Substantia nigra (tissue), 51 donors: ENCODE measurements at places on chromosomes 5 and 9.

- DNase-seq = no peak
Observed at GRCh38 chr5:181233801-181234454, 9.8 kb downstream of the RACK1 start.

GRCh38 chr5:160520609-160521391 lies 99.1 kb downstream of the PTTG1 start:
- no peak for DNase-seq

DNA sequence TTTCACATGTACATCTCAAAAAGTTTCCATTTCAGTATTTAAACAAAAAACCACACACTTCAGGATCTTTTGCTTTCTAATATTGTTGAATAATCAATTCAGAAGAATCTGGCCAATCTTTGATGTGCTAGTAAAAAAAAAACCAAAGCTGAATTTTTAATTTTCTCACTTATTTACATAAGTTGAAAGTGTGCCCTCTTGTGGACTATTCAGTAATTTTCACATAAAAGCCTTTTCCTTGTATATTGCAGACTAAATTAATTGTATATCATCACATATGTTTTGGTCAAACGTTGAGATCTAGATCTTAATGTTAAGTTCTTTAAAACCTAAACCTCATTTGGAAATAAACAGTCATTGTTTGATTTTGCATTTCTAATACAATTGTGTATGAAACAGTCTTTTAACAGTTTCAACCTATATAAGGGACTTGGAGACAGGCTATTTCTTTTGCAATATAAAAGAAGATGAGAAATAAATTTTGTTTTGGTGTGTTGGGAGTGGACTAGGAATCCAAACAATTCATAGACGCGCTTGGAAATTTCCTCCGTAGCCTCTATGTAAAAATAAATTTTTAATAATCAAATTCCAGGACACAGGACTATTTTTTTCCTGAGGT lies 68.1 kb downstream of the NIPBL start:
- no peak for DNase-seq

- DNase-seq = no peak
Observed at GRCh38 chr5:179872828-179873575, 14.4 kb upstream of the MRNIP start.

- DNase-seq = no peak
Observed at GRCh38 chr5:127400946-127401670, 110.5 kb downstream of the MEGF10 start.

DNA sequence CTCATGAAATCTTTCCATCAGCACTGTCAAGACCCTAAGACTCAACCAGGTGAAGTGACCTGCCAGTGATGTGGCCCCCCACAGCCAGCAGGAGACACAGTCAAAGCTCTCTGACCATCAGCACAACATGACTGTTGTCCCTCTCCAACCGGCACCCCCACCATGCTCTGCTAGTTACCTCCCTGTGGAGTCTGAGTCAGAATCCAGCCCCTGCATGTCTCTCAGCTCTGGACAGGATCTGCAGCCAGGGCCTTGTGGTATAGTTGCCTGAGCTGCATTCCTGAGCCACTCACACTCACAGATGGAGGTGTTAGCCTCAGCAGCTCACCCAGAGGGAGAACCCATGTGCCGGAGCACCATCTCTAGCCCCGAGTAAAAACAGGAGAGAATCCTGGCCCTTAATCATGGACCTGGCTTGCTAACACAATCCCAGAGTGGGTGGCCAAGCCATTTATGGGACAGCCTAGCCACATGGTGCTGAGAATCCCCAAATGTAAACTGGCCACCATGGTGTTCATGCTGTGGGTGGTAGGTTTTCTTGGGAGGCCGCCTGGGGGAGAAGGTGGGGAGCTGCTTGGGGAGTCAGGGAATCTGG lies 237.8 kb downstream of the PAPPA start:
- no peak for DNase-seq

DNA sequence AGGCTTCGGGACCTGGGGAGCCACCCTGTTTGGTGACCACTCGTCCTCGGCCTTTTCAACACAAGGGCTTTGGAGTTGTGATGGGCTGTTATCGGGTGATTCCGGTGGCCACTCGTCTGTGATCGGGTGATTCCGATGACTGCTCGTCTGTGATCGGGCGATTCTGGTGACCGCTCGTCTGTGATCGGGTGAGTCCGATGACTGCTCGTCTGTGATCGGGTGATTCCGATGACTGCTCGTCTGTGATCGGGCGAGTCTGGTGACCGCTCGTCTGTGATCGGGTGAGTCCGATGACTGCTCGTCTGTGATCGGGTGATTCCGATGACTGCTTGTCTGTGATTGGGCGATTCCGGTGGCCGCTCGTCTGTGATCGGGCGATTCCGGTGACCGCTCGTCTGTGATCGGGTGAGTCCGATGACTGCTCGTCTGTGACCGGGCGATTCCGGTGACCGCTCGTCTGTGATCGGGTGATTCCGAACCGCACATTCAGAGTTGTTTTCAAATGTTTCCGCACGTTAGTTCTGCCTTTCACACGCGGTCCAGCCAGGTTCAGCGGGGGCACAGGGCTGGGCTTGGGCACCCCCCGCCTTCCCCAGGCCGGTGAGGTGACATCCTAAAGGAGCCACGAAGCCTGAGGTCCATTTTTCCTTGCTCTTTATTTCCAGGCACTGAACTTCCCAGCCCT lies 30.3 kb downstream of the TPPP start:
- no peak for DNase-seq

DNA sequence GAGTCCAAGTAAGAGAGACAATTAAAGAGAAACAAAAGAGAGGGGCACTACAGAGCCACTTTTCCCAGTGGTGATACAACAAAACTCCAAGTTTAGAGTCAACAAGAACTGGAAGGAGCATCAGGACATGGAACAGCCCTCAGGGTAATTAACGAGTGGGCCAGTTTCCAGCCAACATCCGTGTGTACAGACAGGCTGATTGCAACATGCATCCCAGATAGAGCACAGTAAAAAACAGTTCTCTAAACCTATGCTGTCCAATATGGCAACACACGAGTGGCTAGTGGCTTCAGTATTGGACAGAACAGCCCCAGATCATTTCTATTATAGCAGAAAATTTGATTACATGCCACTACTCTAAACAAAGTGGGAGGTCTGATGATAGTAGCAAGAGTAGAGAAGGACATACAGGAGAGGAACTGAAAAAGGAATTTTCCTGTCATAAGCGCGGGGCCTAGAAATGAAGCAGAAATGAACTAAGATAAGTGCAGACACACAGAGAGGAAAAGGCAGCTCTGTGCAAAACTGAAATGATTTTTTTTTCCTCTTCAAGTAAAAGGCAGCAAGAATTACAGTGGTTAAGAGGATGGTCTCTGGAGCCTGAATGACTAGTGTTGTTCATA lies 175.6 kb upstream of the CCNG1 start:
- DNase-seq = no peak

DNA sequence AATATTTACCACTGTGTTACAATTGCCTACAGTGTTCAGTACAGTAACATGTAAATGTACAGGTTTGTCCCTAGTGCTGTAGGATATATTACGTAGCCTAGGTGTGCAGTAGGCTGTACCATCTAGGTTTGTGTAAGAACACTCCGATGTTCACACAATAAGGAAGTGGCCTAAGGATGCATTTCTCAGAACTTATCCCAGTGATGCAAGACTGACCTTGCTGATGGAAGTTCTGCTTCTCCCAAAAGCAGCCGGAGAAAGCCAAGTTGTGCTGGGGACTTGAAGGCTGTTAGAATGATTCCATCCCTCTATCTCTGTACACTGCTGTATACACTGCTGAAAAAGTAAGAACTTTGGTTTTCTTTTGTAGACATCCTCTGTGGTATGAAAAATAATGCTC lies 21.6 kb downstream of the NEUROG1 start:
- no peak for DNase-seq

DNA sequence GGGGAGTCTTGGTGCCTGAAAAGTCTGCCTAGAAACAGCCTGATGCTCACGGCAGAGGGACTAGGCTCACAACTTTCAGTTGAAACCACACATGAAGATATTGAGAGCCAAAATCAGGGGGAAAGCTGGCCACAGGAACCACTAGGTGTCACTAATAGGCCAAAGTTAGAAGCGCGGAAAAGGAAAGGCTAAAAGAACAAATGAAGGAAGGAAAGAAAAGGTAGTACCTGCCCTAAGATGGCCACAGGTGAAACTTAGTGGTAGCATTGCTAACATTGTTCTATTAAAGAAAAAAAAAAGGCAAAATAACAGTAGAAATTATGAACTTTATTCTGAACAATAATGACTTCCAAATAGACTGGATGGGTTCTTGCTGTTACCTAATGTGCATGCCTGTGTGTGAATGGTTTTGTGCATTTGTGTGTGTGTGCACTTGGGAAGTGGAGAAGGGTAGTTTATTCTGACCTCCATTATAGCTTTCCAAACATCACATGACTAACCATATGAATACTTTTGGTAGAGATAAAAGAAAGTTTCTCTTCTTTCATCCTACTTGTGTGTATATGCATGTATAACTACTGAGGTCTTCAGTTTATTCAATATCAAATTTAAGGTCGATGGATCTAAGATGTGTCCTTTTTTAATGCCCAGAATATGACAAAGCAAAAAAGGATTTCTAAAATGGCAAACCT lies 2.1 kb upstream of the RFESD start:
- DNase-seq = peak; percentile 19

DNA sequence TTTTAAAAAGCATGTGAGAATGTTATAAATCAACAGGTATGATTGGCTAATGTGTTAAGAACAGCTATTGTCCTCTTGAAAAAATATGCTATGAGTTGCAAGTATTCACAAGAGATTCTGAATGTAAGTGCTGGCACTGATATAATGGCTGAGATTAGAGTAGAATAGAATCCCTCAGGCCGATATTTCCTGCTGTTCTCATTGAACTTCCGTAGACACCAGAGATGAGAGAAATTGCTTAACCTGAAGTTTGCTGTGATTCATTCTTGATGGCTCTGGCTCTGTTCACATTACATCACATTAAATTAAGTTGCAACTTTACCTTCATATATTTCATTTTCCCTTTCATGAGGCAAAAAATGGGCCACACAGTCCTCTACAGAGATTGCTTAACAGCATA lies 114.5 kb downstream of the BAAT start:
- DNase-seq = no peak

GRCh38 chr5:179964015-179964414 lies 56.3 kb upstream of the TBC1D9B start:
- peak; percentile 16 for DNase-seq

GRCh38 chr9:1938135-1938534 lies 77.0 kb upstream of the SMARCA2 start:
- DNase-seq = no peak

GRCh38 chr9:136994180-136994887 lies 2.0 kb downstream of the CLIC3 start:
- no peak for DNase-seq

DNA sequence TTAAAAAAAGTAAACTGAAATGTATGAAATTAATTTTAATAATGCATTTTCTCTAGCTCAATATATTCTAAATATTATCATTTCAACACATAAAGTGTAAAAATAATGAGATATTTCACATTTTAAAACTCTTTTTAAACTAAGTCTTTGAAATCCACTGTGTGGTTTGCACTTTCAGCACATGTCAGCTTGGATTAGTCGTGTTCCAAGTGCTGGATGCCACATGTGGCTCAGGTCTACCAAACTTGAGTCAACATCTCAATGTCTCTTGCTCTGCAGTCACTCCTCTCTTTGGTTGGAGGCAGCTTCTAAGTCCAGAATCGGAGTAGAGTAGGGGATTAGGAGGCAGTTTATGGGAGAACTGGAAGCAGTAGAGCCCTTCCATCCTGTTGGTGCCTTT lies 173.7 kb upstream of the ANKRD55 start:
- no peak for DNase-seq

GRCh38 chr5:132485641-132486317 lies 4.8 kb downstream of the IRF1 start:
- no peak for DNase-seq

- DNase-seq = no peak
Observed at GRCh38 chr5:2797981-2798380, 46.5 kb upstream of the IRX2 start.

- DNase-seq = no peak
Observed at GRCh38 chr5:125177340-125177739, 430.9 kb upstream of the ZNF608 start.

GRCh38 chr5:81755320-81755719 lies 4.4 kb upstream of the SSBP2 start:
- no peak for DNase-seq

DNA sequence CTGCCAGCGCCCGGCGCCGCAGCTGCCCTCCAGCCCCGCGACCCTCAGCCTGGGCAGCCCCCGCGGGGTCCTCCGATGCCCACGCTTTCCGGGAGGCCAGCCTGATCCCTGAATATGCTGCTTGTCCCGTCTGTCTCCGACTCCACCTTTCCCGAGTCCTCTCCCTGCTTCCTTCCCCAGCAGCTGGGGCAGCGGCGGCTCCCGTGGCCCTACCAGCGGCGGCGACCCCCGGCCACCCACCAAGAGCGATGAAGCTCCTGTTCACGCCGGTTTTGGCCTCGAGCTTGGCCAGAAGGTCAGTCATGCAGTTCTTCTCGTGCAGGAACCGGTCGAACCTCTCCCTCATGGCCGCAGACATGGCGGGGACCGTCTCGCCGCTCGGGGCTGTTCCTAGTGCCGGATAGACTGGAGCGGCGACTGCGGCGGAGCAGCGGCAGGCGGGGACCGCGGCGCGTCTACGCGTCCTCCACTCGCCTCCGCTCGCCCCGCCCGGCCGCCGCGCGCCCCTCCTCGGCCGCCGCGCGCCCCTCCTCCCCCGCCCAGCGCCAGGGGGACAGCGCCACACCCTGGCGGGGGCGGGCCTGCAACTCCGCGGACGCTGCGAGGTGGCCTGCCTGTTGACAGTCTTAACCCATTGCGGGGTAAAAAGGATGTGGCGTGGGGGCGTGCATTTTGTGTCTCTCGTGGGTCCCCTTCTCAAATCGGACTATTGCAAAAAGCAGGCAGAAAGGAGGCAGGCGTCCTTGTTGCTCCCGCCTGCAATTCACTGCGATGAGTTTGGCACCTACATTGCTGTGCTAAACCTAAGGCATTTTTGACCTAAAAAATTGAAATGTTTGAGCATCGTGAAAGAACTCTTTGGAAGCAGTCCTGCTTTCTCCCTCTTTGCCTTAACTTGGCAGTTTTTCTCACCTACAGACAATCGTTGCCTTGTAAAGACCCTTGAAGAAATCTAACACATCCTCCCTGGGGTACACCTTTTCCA lies at the start of gene REEP5:
TSS of gene REEP5 (minus strand) at position 395 of the 985 bp plus-strand sequence. CDS start at position 358, 37 bp downstream.
- peak; percentile 85 for DNase-seq

- no peak for DNase-seq
Observed at GRCh38 chr5:35804201-35804653, 52.5 kb upstream of the IL7R start.
